ENCODE measurements at places on chromosomes 1 and 21.

DNA sequence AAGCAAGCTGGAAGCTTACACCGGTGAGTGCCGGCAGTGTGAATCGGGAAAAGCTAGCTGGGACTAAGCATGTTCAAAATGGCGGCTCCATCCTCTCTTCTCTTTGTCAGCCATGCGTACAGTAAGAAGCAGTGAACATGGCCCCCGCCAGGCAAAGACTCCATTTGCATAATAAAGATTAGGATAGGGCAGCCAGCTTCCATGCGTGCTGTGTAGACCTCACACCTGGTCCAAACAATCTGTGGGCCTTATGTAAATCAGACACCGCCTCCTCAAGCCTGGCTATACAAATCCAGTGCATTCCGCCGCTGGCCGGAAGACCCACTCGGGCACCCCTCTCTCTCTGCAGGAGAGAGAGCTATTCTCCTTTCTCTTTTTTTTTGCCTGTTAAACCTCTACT lies 150.3 kb downstream of the TIAM1 start:
- no peak for DNase-seq

DNA sequence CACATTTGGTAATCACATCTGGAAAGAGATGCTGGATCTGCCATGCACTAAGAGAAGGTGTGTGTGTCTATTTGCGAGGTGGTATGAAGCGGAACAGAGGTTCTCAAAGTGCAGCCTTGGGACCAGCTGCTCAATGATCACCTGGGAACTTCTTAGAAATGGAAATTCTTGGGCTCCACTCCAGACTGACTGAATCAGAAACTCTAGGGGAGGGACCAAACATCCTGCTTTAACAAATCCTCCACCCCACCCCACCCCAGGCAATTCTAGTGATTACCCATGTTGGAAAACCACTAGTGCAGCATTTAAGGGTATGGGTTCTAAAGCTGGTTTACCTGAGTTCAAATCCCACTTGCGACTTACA lies 143.9 kb upstream of the JUN start:
- no peak for DNase-seq

- DNase-seq = no peak
Measured at GRCh38 chr1:74340656-74341055, 105.5 kb downstream of the TNNI3K start.

DNA sequence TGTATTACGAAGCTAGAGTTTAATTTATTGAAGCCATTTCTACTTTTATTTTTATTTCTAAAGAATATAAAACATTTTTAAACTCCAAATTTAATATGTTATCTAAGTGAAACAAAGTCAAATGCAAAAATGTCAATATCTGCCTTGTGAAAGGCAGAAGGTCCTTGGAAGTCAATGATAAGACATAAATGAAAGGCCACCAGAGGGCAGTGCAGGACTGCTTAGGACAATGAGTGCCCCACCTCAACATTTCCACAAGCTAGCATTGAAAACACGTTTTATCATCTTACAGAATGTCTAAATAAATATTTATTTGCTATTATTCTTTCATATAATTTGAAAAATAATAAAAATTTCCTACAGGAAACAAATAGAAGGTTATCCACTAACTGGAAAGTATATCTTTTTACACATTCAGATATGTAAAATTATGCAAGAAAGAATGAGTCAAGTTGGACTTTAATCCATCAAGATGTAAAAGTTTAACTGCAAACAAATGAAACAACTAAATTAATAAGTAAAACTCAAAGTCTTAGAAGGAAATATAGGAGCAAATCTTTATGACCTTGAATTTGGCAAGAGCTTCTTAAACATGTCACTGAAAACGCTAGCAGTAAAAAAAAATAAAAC lies 140.1 kb upstream of the FMN2 start:
- DNase-seq = peak; percentile 63

DNA sequence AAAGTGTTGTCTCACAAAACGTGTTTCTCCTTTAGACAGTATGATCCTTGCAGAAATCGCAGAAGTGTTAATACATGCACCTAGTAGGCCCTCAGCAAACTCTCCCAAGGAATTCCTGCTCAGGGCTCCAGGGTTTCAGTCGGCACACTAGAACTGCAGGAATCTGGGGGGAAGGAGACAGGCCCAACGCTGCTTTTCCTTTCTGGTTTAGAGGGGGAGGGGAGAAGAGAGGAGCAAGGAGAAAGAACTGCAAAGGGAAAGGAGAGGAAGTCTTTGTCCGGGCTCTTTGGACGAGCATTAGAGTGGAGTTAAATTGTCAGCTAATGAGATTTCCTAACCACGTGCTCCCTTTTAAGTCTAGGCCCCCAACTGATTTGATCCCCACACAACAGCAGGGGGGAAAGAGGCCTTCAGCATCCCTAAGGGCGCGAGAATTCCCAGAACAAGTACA lies 103.7 kb upstream of the SOD1 start:
- no peak for DNase-seq

- DNase-seq = no peak
Measured at GRCh38 chr1:174118751-174119150, 40.6 kb upstream of the RABGAP1L start.

GRCh38 chr1:100512803-100513352 lies 25.1 kb upstream of the GPR88 start:
- DNase-seq = no peak

- no peak for DNase-seq
Measured at GRCh38 chr21:28230559-28230958, 762.1 kb downstream of the LTN1 start.

DNA sequence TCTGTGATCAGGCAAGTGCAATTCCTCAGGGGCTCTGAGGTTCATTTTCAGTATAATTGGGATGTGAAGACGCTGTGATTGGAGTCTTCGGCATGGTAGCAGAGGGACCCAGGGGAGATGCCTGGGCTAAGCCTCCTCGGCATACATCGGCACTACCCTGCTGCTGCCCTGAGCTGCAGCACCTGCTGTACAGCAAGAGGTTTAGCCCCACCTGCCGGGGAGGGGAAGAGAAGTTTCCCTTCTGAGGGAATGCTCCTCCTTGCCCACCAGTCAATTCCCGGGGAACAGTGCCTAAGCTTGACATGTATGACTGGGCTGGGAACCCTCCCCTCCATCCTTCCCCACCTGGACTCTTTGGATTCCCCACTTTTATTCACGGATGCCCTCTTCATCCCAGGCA lies 24.9 kb downstream of the CNIH3 start:
- DNase-seq = no peak

GRCh38 chr1:247557926-247558674 lies 9.2 kb downstream of the GCSAML start:
- no peak for DNase-seq

GRCh38 chr1:4002741-4003140 lies 102.7 kb upstream of the C1orf174 start:
- no peak for DNase-seq

GRCh38 chr1:94862718-94863117 lies 42.6 kb downstream of the SLC44A3 start:
- DNase-seq = no peak

- peak; percentile 63 for DNase-seq
Measured at GRCh38 chr1:52127181-52128180, 14.4 kb upstream of the ZFYVE9 start.

GRCh38 chr1:26184883-26185282 lies 5.5 kb upstream of the CATSPER4 start:
- no peak for DNase-seq

- no peak for DNase-seq
Measured at GRCh38 chr1:247332623-247333361, 1.1 kb upstream of the ZNF496 start.

- no peak for DNase-seq
Measured at GRCh38 chr21:33293811-33294216, 27.6 kb downstream of the IL10RB start.

- DNase-seq = peak; percentile 17
Measured at GRCh38 chr1:165144757-165145397, 211.6 kb downstream of the LMX1A start.

DNA sequence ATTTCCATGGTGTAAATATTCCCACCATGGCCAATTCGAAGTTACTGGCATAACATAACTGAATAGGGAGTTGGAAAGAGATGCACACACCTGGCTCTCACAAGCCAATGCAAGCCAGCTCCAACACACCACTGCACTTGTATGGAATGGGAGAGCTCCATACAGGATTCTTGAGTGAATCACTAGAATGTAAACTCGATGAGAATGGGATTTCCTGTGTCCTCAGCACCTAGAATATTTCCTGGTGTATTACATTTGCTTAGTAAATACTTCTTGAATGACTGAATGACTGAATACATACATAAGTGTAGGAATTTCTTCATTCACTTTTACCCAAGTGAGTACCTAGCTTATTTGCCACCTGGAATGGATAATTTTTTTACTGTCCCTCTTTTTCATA lies 16.2 kb upstream of the PPIE start:
- no peak for DNase-seq

- no peak for DNase-seq
Measured at GRCh38 chr1:55813618-55814017, 598.5 kb upstream of the USP24 start.

DNA sequence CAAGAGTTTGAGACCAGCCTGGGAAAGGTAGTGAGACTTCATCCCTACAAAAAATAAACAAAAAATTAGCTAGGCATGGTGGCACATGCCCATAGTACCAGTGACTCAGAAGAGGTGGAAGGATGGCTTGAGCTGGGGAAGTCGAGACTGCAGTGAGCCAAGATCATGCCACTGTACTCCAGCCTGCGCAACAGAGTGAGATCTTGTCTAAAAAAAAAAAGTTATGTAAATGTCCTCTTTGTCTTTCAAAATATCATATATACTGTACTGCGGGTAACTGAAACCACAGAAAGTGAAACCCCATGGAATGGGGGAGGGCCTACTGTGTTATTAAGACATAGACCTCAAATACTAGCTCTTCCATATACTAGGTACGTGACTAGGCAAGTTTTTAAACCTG lies 20.8 kb downstream of the ACADM start:
- DNase-seq = no peak

GRCh38 chr1:160129046-160129445 lies 13.5 kb downstream of the ATP1A2 start:
- no peak for DNase-seq

GRCh38 chr1:229155472-229155871 lies 115.4 kb upstream of the RAB4A start:
- DNase-seq = no peak

DNA sequence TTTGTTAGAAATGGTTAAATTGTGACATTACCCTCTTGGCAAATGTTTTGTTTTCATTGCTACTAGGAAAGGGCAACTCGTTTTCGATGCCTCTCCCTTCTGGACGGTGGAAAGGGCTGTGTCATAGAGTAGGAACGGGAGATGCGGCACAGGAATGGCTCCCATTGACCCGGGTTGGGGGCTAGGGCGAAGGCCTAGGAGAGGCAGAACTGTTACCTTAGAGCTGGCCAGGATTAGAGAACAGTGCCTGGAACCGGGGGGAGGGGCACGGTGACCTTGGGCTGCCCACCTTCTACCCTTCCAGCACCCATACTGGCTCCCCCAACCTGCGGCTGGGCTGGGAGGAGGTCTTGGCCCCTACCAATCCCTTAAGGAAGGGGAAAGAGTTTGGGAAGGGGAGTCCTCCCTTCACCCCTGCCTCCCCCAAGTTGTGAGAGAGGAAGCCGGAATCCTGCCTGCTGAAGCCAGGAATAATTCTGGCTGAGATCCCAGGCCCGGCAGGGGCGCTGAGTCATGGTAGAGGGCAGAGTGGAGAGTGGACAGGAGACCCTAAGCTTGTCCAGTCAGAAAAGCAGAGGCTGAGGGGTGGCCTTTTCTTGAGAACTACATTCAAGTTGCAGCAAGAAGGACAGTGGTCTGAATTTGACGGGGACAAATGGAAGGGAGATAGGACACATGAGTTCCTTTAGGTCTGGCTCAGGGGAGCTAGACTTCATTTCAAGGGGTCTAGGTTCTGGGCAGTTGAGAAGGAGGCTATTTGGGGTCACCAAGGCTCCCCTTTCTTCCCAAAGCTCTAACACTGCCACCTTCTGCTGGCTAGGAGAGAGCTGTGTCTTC lies 8.2 kb downstream of the LMNA start:
- no peak for DNase-seq

DNA sequence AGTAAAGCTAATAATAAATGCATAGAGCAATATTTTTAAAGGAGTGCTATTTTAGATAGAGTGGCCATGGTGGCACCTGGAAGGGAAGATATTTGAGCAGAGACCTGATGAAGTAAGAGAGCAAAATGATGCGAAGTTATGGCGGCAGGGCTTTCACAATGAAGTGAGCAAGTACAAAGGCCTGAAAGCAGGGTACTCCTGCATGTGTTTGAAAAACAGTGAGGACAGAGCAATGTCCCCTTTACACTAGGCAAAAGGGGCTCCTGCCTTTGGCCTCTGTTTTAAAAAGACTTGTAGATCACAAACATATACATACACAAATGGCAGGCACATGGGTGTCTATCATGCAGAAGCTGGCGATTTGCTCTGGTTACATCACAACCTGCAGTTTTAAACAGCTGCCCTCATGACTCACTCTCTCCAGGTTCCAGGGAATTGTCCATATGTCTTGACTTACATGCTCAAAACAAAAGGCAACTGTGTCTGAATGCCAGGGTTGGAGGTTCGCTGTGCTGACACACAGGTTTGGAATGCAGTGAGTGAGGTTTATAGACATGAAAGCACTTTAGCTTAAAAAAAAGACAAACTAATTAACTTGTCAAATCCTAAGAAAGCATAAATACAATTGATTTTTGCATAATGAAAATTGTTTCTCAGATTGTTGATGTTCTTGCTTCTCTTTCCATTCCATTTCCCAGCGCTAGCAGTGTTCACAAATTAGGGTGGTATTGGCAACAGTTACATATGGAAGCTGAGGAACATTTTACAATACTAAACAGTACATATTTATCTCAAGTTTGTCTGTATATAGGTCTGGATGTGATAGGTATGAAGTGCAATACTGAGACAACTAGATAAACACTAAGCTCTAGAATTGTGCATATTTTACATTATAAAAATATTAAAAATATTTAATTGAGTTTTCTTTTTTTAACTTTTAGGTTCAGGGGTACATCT lies 313.9 kb downstream of the BARHL2 start:
- peak; percentile 39 for DNase-seq

DNA sequence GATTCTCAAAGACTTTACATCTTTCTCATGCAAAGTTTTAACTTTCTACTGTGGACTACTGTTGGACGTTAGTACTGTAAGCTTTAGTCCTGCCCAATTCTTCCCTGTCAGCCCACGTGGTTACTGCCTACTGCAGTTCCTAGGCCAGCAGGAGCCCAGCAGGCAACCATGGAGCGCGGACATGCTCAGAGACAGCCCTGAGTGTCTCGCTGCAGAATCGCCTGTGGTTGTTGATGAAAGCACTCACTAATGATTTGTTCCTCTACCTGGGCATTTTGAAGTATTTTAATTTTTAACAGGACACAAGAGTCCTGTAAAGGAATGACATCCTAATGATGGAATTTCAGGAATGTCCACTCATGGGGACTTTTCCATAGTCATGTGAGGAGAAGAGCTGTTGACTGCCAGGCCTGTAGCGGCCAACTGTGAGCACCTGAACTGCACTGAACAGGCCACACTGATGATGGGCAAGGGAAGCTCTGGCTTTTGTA lies 44.1 kb downstream of the PGBD5 start:
- DNase-seq = peak; percentile 23

GRCh38 chr1:174964972-174965361 lies 34.8 kb upstream of the CACYBP start:
- DNase-seq = no peak

GRCh38 chr1:69985901-69986439 lies 219.4 kb downstream of the LRRC40 start:
- DNase-seq = no peak
